Neural cell (in vitro differentiated cells): ENCODE measurements at places on chromosomes 5 and 9. TPM values are rescaled to one million over a fixed set of nuclear protein-coding genes. Genes with fewer than 3 reads are reported as not detected.

Gene DPYSL3
- 689 and 736 TPM in 2 replicates for polyA plus RNA-seq

Gene TMEM250
- polyA plus RNA-seq, result 15.0 and 20.6 TPM in 2 replicates

Gene SPINK6
- polyA plus RNA-seq, result not detected in 2 replicates

Gene PDLIM4
- polyA plus RNA-seq, result not detected in 2 replicates

Gene GBA2
- 102 and 113 TPM in 2 replicates for polyA plus RNA-seq

Gene SYNPO
- 0.14 TPM in 1 of 2 replicates, not detected in the other for polyA plus RNA-seq

Gene ZER1
- polyA plus RNA-seq, result 30.6 and 32.2 TPM in 2 replicates

Gene IL7R
- polyA plus RNA-seq, result 0.10 TPM in 1 of 2 replicates, not detected in the other

Gene CBY3
- polyA plus RNA-seq, result 0.90 TPM in 1 of 2 replicates, not detected in the other

Gene SLCO4C1
- 0.12 TPM in 1 of 2 replicates, not detected in the other for polyA plus RNA-seq

Gene GRM6
- polyA plus RNA-seq, result not detected in 2 replicates

Gene IL9
- polyA plus RNA-seq, result not detected in 2 replicates

Gene GHR
- 0.31 and 0.86 TPM in 2 replicates for polyA plus RNA-seq

Gene ADCY2
- polyA plus RNA-seq, result 1.9 and 10.7 TPM in 2 replicates

Gene POU5F2
- 0.07 and 0.22 TPM in 2 replicates for polyA plus RNA-seq

Gene EQTN
- not detected in 2 replicates for polyA plus RNA-seq

Gene PCDH12
- polyA plus RNA-seq, result not detected in 2 replicates

Gene PTGR1
- 3.1 and 6.6 TPM in 2 replicates for polyA plus RNA-seq

Gene BRINP1
- polyA plus RNA-seq, result 15.6 and 20.3 TPM in 2 replicates

Gene QRFP
- not detected in 2 replicates for polyA plus RNA-seq

Gene PLEKHG4B
- polyA plus RNA-seq, result 0.32 and 0.78 TPM in 2 replicates

Gene RANBP3L
- polyA plus RNA-seq, result 2.2 and 2.5 TPM in 2 replicates

Gene FAM169A
- 40.7 and 46.7 TPM in 2 replicates for polyA plus RNA-seq

Gene PTAR1
- 17.7 and 21.7 TPM in 2 replicates for polyA plus RNA-seq

Gene MYORG
- 0.58 and 1.0 TPM in 2 replicates for polyA plus RNA-seq

Gene SLC12A7
- 3.1 and 4.5 TPM in 2 replicates for polyA plus RNA-seq

Gene NAIP
- polyA plus RNA-seq, result 28.1 and 31.1 TPM in 2 replicates

Gene PPP2R2B
- polyA plus RNA-seq, result 246 and 250 TPM in 2 replicates

Gene IL4
- not detected in 2 replicates for polyA plus RNA-seq

Gene WDR38
- not detected in 2 replicates for polyA plus RNA-seq

Gene PCDHGA9
- polyA plus RNA-seq, result 0.11 TPM in 1 of 2 replicates, not detected in the other

Gene CMBL
- 0.58 and 1.1 TPM in 2 replicates for polyA plus RNA-seq

Gene C9orf50
- polyA plus RNA-seq, result not detected in 2 replicates

Gene TRIM7
- 1.4 and 2.1 TPM in 2 replicates for polyA plus RNA-seq

Gene WDR31
- 0.59 and 0.84 TPM in 2 replicates for polyA plus RNA-seq

Gene SLC24A2
- polyA plus RNA-seq, result 0.42 and 0.56 TPM in 2 replicates

Gene SLC36A1
- 5.0 and 5.3 TPM in 2 replicates for polyA plus RNA-seq

Gene MLANA
- polyA plus RNA-seq, result not detected in 2 replicates

Gene ERAP2
- not detected in 2 replicates for polyA plus RNA-seq

Gene SLC34A1
- not detected in 2 replicates for polyA plus RNA-seq

Gene TMEM171
- not detected in 2 replicates for polyA plus RNA-seq

Gene SV2C
- 0.45 and 0.88 TPM in 2 replicates for polyA plus RNA-seq

Gene ACTBL2
- not detected in 2 replicates for polyA plus RNA-seq

Gene PCDHA7
- 2.9 and 3.3 TPM in 2 replicates for polyA plus RNA-seq

Gene SEMA6A
- polyA plus RNA-seq, result 6.5 and 6.6 TPM in 2 replicates

Gene RNF208
- 1.2 and 1.5 TPM in 2 replicates for polyA plus RNA-seq

Gene OR13D1
- polyA plus RNA-seq, result not detected in 2 replicates

Gene ATP10B
- polyA plus RNA-seq, result 1.9 TPM in 1 of 2 replicates, not detected in the other

Gene DIAPH1
- polyA plus RNA-seq, result 21.9 and 22.4 TPM in 2 replicates

Gene FAM221B
- polyA plus RNA-seq, result 0.09 TPM in 1 of 2 replicates, not detected in the other

Gene LHX3
- not detected in 2 replicates for polyA plus RNA-seq
